Body of pancreas (tissue), 4 donors: ENCODE measurements at places on chromosomes 13 and 19. TPM values are rescaled to one million over a fixed set of nuclear protein-coding genes. Genes with fewer than 3 reads are reported as not detected.

The FFAR3 gene
- total RNA-seq, result not detected

The UBE2L5 gene
- total RNA-seq, result not detected

The HSH2D gene
- total RNA-seq, result 9.6 TPM

The ZNF17 gene
- 3.6 TPM for total RNA-seq

The AKAP11 gene
- 17.9 TPM for total RNA-seq

The ANGPTL4 gene
- 68.7 TPM for total RNA-seq

The TNFRSF19 gene
- total RNA-seq, result 5.4 TPM

The COX7A1 gene
- total RNA-seq, result 1.6 TPM

The PCDH8 gene
- not detected for total RNA-seq

The MRPL54 gene
- 86.0 TPM for total RNA-seq

The ZNF555 gene
- total RNA-seq, result 4.6 TPM

The IL12RB1 gene
- total RNA-seq, result 1.0 TPM

DNA sequence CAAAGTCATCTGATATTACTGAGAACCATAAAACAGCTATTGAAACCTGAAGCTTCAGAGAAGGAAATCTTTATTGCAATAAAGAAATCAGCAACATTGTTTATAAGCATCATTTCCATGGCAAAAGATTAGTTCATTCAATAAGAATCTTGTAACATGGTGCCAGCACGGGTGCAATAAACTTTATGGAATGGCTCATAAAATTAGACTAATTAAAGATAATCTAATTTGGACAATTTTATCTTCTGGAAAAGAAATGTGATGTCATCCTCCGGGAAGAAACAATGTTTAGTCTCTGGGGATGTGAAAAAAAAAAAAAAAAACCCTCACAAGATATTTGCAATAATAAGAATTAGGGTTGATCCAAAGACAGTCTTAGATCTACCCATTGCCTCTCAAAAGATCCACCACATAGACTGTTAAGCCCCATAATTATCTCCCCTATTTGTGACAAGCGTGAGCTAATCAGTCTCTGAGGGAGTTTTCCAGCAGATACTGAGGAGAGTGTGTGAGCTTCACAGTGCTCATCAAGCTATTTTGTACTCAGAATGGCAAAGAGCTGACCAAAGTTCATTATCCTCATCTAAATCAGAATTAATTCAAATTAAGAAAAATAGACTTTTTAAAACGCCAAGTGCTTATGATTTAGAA is 297.0 kb upstream of the EDNRB start:
- H3K27ac ChIP-seq, result no peak overlapping the region
- H3K36me3 ChIP-seq, result no peaks in the 10 kb centered on the region
- no peaks in the 10 kb centered on the region for H3K27me3 ChIP-seq
- H3K4me3 ChIP-seq, result no peak overlapping the region
- no peaks in the 10 kb centered on the region for H3K4me1 ChIP-seq

DNA sequence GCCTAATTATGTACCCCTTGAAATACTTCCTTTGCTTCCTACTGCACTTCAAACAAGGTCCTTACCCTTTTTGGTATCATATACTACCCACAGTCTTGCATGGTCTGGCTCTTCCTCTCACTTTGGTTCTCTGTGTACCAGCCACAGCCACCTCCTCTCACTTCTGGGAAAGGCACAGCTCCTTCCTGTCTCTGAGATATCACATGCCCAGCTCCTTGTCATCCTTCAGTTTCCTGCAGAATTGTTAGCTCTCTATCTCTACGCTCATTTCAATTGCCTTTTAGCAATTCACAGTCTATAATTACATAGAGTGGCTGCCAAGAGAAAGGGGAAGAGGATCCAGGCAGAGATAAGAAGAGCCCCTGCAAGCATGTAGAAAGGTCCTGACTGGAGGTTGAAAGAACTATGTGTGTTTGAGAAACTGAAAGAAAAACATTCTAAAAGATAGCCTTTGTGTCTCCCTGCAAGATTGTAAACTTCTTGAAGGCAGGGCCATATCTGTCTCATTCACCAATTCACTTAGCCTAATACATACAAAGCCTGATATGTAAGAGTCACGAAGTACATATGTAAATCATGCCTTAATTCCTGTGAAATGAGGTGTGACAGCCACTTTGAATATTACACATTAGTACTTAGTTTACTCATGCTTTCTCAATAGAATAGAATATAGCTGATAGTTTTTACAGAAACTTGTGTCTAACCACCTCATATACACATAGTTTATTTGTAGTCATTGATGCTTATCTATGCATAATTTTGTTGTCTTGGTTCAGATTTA is 933.1 kb downstream of the DIAPH3 start:
- H3K27ac ChIP-seq, result no peak overlapping the region
- no peak overlapping the region for H3K4me3 ChIP-seq
- no peak for DNase-seq
- H3K27me3 ChIP-seq, result no peaks in the 10 kb centered on the region
- no peaks in the 10 kb centered on the region for H3K4me1 ChIP-seq

- H3K27ac ChIP-seq, result no peak overlapping the region
- H3K4me1 ChIP-seq, result peaks cover 9% of the 10 kb centered on the region
- H3K36me3 ChIP-seq, result no peaks in the 10 kb centered on the region
- H3K27me3 ChIP-seq, result no peaks in the 10 kb centered on the region
- no peak overlapping the region for H3K4me3 ChIP-seq
Measured at GRCh38 chr13:41916173-41916954, 44.5 kb downstream of the VWA8 start.

DNA sequence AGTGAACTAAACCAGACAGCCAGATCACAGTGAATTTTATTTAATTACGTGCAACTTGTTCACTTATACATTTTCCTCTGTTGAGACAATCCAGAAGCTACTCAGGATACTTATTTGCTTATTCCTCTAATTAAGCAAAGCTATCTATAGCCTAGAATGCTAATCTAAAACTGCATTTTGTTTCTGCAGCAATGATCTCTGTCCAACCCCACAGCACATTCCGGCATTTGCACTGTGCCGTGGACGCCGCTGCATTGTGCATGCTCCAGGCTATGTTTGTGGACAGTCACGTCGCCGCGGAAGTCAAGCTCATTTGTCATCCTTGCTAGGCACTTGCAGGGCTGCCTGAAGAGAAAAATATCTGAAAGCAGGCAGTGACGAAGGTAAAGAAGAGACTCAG is 406.9 kb downstream of the RFC3 start:
- no peaks in the 10 kb centered on the region for H3K27me3 ChIP-seq
- no peak overlapping the region for H3K27ac ChIP-seq
- peak; percentile 36 for DNase-seq
- no peaks in the 10 kb centered on the region for H3K4me1 ChIP-seq
- no peak overlapping the region for H3K4me3 ChIP-seq
- H3K36me3 ChIP-seq, result no peaks in the 10 kb centered on the region

GRCh38 chr13:112724788-112725345 is 35.0 kb downstream of the ATP11A start:
- no peak overlapping the region for H3K27ac ChIP-seq
- DNase-seq, result no peak
- H3K27me3 ChIP-seq, result no peaks in the 10 kb centered on the region
- no peaks in the 10 kb centered on the region for H3K36me3 ChIP-seq

- DNase-seq, result peak; percentile 16
- H3K4me3 ChIP-seq, result no peak overlapping the region
- H3K36me3 ChIP-seq, result no peaks in the 10 kb centered on the region
- H3K27me3 ChIP-seq, result no peaks in the 10 kb centered on the region
Measured at GRCh38 chr13:29369060-29369743, 226.3 kb downstream of the SLC7A1 start.

GRCh38 chr13:33411312-33411711 is 125.8 kb upstream of the STARD13 start:
- no peaks in the 10 kb centered on the region for H3K36me3 ChIP-seq
- H3K4me3 ChIP-seq, result no peak overlapping the region
- H3K27me3 ChIP-seq, result no peaks in the 10 kb centered on the region
- no peak overlapping the region for H3K27ac ChIP-seq
- H3K4me1 ChIP-seq, result no peaks in the 10 kb centered on the region

DNA sequence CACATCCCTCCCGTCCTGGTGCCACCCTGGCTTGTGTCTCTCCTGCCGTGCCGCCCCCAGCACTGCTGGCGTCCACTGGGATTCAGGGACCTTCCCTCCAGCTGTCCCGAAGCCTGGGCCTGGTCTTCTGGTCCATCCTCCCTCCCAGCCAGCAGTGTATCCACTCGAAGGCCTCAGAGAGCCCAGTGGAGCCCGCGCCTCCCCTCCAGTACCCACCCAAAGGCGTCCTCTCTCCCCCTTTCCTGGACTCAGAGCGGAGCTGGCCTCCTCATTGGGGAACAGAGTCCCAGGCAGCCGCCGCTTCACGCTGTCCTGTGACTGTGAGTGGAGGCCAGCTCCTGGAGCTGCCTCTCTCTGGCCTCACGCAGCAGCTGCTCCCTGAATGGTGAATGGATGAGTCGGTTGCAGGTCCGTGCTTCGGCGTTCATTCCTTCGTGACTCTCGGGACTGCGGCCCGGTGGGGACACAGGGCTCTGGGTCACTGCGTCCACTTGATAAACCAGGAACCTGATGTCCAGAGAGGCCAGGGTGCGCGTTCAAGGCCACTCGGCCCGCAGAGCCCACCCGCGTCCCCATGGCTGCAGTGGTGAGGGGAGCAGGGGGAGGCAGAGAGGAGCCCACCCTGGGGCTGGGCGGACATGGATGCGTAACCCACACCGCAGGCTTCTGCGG is 12.1 kb downstream of the ONECUT3 start:
- H3K4me3 ChIP-seq, result no peak overlapping the region
- DNase-seq, result no peak
- H3K4me1 ChIP-seq, result no peaks in the 10 kb centered on the region
- H3K36me3 ChIP-seq, result no peaks in the 10 kb centered on the region

DNA sequence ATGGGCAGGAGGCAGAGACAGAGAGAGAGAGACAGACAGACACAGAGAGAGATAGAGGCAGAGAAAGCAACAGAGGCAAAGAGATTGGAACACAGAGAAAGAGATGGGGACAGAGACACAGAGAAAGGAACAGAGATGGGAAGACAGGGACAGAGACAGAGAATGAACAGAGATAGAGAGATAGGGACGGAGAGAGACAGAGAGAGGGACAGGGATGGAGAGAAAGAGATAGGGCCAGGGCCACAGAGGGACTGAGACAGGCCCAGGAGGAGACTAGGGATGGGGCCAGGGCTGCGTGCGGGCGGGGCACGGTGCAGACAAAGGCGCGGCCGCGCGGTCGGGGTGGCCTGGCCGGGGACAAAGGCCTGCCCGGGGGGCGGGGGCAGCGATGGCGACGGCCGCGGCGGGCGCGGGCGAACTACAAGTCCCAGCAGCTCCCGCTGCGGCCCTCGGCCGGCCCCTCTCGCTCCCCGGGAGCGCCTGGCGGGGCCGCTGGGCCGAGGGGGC is at the start of gene ZNF358:
ZNF358 (plus strand) TSS at position 459 of the 507 bp plus-strand sequence. CDS start 3,140 bp downstream, outside the sequence.
- H3K4me3 ChIP-seq, result peak within 1 kb of the TSS; percentile 20
- peaks cover 16% of the 10 kb centered on the region for H3K4me1 ChIP-seq
- peak within 1 kb of the TSS; percentile 63 for H3K27ac ChIP-seq
- H3K27me3 ChIP-seq, result no peaks in the 10 kb centered on the region
- no peaks in the 10 kb centered on the region for H3K36me3 ChIP-seq
- peak; percentile 64 for DNase-seq

DNA sequence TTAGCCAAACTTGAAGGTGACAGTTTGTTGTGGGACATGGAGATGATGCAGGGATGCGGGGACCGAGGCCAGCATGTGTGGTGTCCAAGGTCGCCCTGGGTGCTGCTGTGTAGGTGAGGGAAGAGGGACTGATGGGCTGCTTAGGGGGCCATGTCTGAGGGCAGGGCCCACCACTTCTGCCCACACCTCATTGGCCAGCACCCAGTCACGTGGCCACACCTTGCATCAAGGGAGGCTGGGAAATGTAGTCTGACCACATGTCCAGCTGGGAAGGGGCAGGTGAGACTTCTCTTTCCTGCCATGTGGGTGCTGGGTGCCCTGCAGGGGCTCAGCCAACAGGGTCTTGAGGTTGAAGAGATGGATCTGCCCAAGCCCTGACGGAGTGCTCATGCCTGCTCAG is 88.9 kb downstream of the KDM4B start:
- H3K27me3 ChIP-seq, result no peaks in the 10 kb centered on the region
- H3K4me1 ChIP-seq, result no peaks in the 10 kb centered on the region
- DNase-seq, result no peak

- H3K4me3 ChIP-seq, result no peak overlapping the region
- no peak overlapping the region for H3K27ac ChIP-seq
- no peak for DNase-seq
- no peaks in the 10 kb centered on the region for H3K27me3 ChIP-seq
- H3K4me1 ChIP-seq, result no peaks in the 10 kb centered on the region
Measured at GRCh38 chr13:112814905-112815585, 125.2 kb downstream of the ATP11A start.

GRCh38 chr13:44309794-44310757 is 63.5 kb upstream of the SERP2 start:
- no peak overlapping the region for H3K27ac ChIP-seq
- H3K27me3 ChIP-seq, result no peaks in the 10 kb centered on the region
- peak; percentile 64 for DNase-seq
- no peaks in the 10 kb centered on the region for H3K36me3 ChIP-seq
- H3K4me3 ChIP-seq, result no peak overlapping the region

- H3K36me3 ChIP-seq, result no peaks in the 10 kb centered on the region
- H3K27ac ChIP-seq, result no peak overlapping the region
- H3K4me3 ChIP-seq, result no peak overlapping the region
Measured at GRCh38 chr19:54630782-54631181, 498 bp downstream of the LILRB1 start.

- H3K36me3 ChIP-seq, result no peaks in the 10 kb centered on the region
- H3K4me3 ChIP-seq, result no peak overlapping the region
- no peaks in the 10 kb centered on the region for H3K4me1 ChIP-seq
- no peaks in the 10 kb centered on the region for H3K27me3 ChIP-seq
Measured at GRCh38 chr13:59514316-59514715, 649.4 kb downstream of the DIAPH3 start.

DNA sequence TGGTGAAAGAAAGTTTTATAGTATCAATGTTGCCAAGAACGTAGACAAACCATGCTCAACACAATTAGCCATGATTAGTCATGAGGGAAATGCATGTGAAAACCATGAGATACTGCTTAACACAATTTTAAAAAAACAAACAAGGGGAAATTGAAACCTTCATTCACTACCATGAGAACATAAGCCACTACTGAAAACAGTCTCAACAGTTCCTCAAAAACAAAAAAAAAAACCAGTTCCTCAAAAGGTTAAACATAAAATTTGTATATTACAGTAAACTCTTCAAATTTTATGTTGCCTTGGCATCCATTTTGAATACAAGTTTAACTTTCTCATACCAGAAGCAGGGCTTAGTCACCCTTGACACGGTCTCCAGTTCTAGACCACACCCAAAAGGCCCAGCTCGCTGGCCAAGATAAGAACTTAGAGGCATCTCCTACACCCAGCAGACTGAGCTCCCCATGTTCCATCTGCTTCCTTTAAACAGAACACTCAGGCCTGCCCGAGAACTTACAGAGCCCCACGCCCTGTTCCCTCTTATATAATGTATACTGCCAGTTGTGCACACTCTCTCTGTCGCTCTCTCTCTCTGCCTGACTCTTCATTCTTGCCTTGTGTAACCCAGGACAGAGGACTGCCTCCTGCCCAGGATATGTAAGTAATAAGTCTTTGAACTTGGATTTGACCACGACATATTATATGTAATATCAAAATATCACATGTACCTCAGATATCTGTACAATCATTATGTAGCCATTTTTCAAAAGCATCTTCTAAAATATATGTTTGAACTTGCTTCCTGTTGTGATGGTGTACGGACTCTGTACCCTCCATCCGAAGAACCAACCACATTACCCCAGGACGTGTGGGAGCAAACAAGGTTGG is 67.4 kb downstream of the STK24 start:
- DNase-seq, result peak; percentile 57
- peaks cover 40% of the 10 kb centered on the region for H3K4me1 ChIP-seq
- H3K4me3 ChIP-seq, result no peak overlapping the region
- no peaks in the 10 kb centered on the region for H3K27me3 ChIP-seq
- no peaks in the 10 kb centered on the region for H3K36me3 ChIP-seq

GRCh38 chr19:38453596-38453995 is 20.1 kb downstream of the RYR1 start:
- no peaks in the 10 kb centered on the region for H3K36me3 ChIP-seq
- no peaks in the 10 kb centered on the region for H3K27me3 ChIP-seq
- H3K4me3 ChIP-seq, result no peak overlapping the region
- DNase-seq, result no peak
